ENCODE measurements at places on chromosomes 5 and 9.
A peak's percentile ranks its signal among the peaks of the same experiment; 100 is the strongest.

DNA sequence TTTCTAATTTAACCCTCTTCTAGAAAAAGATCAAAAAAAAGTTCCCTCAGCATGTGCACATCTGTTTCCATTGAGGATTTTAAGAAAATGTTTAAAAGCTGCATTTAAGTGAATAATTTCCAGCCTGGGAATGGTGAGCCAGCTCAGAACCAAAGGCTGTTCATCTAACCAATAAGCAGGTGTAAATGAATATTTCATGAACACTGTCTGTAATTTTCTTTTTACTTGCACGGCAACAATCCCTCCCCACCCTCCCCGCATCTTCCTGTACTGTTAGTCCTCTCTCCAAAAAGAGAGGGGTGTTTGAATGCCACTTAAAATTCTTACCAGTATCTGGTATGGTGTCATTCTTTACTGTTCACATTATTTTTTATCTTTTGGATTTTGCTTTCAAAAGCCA is 425.6 kb downstream of the PDE4D start:
- DNase-seq = no peak

DNA sequence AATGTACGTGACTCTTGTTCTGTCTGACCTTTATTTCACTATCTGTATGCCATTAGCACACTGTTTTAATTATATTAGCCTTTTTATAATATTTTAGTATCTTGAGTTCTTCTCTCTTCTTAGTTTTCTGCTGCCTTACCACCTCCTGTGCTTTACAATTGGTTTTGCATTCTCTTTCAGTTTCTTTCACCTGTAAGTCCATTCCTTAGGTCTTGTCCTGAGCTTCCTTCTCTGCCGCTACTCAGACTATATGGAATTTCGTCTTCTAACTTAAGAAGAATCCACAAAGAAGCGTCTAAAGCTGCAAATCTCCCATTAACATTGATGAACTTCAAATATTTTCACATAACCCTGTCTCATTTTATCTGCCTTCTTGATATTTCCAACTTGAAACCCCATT is 642.9 kb downstream of the MAT2B start:
- DNase-seq = no peak

- no peak for DNase-seq
Observed at GRCh38 chr9:89527084-89527483, 29.2 kb upstream of the SEMA4D start.

DNA sequence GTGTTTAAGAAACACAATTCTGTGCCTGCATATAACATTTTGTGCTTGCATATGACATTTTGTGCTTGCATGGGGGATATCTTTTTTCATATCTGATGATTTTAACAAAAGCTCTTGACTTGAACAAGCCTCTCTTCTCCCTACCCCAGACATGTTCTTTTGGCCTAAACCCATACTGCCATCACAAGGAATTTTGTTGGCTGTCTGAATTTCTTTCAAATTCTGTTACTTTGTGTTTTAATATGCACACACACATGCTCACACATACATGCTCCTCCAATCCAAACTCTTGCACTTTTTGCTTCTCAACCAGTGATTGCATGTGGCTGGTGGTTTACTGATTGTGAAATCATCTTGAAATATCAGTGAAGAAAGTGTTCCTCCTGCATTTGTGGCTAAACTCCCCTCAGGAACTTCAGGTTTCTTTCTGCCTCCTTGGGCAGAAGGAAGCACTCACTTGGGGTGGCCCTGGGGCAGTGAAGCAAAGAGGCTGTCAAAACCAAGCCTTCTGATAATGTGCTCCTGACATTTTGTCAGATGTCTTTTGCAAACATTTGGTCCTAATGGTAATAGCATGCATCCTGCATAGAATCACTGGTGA is 377.2 kb upstream of the KLF4 start:
- DNase-seq = peak; percentile 22

DNA sequence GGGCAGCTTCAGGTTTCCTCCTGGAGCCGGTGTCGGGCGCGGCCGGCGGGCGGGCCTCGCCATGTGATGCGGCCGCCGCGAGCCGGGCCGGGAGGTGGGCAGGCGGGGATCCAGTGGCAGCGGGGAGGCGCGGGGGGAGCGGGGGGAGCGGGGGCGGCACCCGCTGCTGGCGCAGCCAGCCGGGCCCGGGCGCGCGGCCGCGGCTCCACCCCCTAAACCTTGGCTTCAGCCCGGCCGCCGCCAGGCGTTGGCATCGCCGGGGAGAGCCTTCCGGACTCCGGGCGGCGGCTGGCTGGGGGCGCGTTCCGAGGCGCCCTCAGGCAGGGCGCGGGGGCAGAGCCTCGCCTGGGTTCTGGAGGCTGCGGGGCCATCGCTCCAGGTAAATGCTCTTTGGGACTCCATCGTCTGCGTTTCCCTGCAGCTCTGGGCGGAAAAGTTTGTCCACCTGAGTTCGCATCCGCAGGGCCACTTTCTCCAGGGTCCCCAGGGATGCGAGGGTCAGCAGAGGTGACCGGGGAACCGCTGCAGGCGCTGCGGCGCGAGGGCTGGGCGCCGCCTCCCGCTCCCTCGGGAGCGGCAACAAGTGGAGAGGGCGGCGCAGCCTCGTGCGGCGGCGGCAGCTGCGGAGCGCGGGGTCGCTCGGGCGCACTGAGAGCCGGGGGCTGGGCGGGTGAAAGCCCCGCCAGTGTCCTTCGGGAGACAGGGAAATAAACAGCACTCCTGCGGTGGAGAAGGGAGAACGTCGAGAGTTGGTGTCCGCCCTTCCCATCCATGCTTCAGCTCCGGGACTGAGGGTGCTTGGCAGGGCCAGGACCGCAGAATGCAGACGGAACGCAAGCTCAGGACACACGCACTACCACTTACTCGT is at the start of gene ARHGEF28:
Gene ARHGEF28 (plus strand): TSS at position 253 of the 868 bp plus-strand sequence. CDS start 58,656 bp downstream, outside the sequence.
- DNase-seq = no peak

DNA sequence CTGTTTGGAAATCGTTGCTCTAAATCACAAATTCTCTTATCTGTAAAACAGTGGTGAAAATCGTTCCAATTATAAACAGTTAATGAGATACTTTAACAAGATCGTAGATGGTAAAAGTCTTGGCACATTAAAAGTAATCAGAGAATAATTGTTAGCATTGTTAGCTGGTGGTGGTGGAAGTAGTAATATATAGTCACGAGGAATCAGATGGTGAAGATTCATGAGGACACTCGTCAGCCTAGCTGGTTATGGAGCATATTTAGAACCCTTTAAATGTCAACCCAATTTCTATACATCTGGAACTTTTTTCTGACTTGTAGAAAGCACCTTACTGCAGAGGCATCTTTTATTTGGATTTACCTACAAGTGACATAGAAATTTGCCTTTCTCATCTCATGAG is 190.8 kb downstream of the TLE1 start:
- DNase-seq = no peak

DNA sequence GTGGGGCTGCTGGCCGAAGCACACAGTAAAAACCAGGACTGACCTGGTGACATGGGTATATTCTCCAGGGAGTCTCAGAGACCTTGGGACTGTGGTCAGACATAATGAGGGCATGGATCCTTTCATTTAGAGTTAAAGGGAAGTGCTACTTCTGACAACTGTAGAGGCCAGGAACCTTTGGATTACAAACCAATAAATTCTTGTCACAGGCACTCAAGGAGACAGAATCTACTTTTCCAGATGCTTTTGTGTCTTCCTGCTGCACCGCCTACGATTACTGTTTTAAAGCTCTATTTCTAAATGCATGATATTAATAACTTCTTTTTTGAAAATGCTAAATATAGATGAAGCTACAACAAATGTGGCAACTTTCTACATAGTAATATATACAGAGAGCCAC is 106.5 kb upstream of the LPAR1 start:
- no peak for DNase-seq

DNA sequence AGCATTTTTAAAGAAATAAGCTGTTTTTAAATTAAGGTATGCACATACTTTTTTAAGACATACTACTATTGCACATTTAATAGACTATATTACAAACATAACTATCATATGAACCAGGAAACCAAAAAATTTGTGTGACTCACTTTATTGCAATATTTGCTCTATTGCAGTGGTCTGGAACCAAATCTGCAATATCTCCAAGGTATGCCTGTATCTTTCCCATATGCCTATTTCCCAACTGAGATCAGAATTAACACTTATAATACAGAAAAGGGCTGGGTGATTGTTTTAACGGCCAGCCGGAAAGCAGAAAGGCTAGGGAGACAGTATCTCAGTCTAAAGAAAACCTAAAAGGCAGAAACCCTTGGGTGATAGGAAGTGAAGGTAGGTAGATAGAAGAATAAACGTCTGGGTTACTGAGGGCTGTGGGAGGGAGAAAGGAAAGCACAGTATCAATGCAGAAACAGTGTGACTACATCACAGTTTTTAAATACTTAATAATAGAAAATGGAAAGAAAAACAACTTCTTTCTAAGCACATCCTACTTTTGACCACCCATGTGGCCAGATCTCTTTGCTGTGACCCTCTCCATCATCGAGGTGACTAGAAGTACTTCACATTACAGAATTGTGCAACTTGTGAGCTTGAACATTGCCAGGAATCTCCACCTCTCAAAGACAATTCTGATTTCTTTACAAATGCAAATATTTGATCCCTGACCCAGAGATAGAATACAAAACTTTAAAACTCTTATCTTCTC is 126.4 kb downstream of the LPAR1 start:
- DNase-seq = peak; percentile 59

- no peak for DNase-seq
Observed at GRCh38 chr5:95872346-95873268, 50.1 kb upstream of the GLRX start.

DNA sequence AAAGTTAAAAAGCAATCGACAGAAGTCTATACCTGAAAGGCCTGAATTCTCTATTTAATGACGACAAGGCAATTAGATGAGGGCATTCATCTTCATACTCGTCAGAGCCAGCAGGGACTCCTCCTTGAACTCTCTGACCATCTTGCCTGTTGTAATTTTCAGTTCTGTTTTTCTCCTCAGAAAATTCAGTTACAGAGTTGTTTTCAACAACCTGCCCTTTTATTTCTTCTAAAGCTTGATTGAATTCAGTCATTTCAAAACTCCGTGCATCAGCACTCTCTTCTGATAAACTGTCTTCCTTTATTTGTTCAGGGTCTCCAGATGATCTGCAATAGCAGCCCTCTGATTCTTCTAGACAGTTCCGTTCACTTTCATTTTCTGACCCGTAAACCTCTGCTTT is 15.6 kb downstream of the RIOK2 start:
- no peak for DNase-seq

DNA sequence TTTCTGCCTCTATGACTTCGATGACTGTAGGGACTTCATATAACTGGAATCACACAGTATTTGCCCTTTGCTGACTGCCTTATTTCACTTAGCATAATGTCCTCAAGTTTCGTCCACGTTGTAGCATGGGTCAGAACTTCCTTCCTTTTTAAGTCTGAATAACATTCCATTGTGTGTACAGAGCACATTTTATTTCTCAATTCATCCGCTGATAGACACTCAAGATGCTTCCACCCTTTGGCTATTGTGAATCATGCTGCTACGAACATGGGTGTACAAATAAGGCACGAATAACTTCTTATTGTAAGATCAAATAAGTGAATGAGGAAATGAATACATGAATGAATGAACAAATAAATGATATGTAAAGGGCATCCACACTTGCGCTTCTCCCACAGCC is 13.0 kb downstream of the BARX1 start:
- DNase-seq = no peak

- peak; percentile 67 for DNase-seq
Observed at GRCh38 chr5:174827558-174827957, 103.2 kb downstream of the MSX2 start.

DNA sequence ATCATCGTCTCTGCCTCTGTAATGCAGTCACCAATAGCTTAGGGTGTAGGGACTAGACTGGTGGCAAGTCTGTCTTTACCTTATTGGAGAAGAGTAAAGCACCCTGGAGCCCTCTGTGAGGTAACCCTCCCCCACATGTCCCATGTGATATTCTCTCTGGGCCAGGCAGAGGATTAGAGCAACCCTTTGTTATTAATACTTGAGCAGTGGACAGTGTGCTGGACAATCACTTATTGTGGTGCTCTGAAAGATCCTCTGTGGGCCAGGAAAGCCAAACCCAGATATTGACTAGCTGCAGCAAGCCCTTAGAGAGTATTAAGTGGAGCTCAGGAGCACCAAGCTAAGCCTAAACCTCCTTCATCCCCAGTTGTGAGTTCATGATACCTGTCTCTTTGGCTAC is 139.7 kb upstream of the RUSC2 start:
- no peak for DNase-seq

DNA sequence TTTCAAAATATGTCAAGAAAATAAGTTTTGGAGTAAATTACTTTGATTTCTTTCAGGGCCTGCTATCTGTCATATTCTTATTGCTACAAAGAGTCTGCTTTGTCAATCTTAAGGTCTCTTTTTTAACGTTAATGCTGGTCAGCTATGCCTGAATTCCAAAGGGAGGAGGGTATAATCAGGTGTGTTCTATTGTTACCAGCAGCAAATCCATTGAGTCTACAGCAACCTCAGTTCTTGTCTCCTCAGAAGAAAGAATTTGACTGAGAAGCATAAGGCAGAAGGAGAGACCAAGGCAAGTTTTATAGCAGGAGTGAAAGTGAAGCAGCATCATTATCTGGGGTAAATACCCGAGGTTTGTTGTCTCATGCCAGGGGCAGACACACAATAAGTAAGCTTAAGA is 23.7 kb upstream of the MINAR2 start:
- DNase-seq = no peak

- DNase-seq = no peak
Observed at GRCh38 chr5:139926797-139927503, 116.1 kb downstream of the NRG2 start.

GRCh38 chr9:124355941-124356744 is 59.1 kb downstream of the PSMB7 start:
- DNase-seq = no peak
